HT-29 (cell line): ENCODE measurements at places on chromosomes 5 and 9.
A peak's percentile ranks its signal among the peaks of the same experiment; 100 is the strongest.

DNA sequence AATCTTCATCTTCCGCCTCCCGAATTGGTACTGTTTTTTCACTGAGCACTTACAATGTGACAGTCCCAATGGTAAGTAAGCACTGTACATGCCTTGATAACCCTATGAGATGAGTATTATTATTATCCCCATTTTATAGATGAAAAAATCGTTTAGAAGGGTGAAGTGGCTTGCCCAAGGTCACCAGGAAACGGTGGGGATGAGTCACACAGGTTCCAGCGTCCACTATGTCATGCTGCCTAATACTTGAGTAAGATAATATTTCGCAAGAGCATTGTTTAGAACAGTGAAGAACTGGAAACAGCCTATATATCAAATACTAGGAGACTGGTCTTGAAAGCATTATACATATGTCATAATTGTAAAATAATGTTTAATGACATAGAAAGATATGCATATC lies 12.9 kb downstream of the HAND1 start:
- DNase-seq: peak; percentile 9

- DNase-seq: no peak
Observed at GRCh38 chr9:125990793-125991220, 243.6 kb downstream of the PBX3 start.

GRCh38 chr5:94544031-94544650 lies 74.3 kb downstream of the KIAA0825 start:
- DNase-seq: no peak

DNA sequence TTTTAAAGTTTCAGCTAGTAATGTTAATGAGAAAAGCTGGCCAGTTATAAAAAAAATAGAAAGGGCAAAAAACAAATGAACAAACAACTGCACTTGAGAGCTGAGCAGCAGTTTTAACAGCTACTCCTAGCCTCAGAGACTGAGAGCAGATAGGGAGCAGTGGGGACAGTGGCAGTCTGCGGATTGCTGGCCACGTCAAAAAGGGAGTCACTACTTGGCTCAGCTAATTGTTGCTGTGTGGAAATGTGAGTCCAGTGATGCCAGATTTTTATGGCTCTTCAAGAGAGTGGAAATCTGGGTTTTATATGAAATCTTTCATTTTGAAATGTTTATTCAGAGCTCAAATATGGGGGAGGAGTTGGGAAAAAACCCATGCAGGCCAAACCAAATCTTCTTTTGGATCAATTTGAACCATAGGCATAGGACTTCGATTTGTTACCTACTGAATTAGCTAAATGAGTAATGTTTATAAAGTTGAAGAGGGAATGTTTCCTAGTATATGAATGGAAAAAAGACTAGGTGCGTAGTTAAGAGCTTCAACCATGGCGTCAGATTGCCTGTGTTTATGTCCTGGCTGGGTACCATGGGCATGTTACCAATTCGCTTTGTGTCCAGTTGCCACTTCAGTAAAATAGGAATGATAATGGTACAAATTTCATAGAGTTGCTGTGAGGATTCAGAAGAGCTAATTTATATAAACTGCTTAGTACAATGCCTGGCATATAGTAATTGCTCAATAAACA lies 102.1 kb downstream of the PAM start:
- no peak for DNase-seq

- DNase-seq: no peak
Observed at GRCh38 chr5:172453206-172453985, 929 bp downstream of the SH3PXD2B start.

GRCh38 chr5:40828690-40829661 lies 6.0 kb downstream of the RPL37 start:
- peak; percentile 23 for DNase-seq

DNA sequence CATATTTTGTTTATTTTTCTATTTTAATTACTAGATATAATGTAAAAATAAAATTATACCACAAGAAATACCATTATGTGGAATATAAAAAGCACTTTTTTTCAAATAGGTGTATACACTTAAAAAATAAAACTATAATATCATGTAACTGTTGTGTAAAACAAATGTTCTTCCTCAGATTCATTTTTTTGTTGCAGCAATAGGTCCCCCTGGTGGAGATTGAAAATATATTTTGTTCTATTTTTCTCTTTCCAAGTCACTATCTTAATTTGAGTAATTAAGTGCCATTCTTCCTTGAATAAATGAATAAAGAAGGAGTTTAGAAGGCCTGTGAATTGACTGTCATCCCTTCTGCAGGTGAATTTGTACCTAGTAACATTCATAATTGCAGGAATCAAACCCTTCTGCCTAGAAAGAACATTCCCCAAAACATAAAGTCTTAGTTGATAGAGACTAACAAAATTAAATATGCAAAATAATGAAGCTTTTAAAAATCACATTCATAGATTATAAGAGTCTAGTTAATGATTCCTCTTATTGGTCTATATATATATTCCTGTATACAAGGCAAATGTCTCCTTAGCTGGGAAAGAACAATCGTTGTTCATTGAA lies 23.4 kb downstream of the CETN3 start:
- DNase-seq: peak; percentile 37

DNA sequence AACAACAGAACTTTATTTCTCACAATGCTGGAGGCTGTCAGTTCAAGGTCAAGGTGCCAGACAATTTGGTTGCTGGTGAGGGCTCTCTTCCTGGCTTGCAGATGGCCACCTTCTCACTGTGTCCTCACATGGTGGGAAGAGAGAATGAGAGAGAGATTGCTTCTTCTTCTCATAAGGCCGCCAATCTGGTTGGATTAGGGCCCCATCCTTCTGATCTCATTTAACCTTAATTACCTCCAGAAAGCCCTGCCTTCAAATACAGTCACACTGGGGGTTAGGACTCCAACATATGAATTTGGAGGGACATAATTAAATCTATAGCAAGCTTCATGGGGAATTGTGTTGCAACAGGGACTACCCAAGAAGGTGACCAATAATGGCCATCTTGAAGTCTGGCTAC lies 110.2 kb downstream of the LHX2 start:
- DNase-seq: no peak

GRCh38 chr5:103021314-103021713 lies 98.6 kb downstream of the GIN1 start:
- no peak for DNase-seq

DNA sequence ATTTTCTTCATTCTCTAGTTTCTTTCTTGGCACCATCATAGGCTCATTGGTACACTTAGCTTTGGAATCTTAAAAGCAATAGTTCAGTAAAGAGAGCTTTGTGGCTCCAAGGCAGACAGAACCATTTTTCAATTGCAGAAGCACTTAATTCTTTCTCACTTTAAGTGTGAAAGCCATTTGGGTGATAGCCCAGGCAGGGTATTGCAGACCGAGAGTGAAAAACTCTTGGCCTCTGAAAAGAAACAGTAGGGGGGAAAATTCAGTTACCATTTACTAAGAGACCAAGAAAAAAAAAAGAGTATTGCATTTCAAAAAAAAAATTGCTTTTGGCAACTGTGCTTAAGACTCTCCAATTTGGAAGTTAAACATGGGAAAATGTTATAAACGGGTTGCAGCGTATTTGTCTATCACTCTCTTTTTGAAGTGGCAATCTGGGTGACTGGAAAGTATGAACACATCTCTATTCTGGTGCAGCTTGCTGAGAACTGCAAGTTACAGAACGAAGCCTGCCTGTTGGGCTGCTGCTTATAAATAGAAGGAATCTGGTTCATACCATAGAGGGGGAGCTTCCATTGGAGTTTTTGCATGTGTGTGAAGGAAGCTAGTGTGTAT lies 170.5 kb downstream of the TLE4 start:
- DNase-seq: no peak

DNA sequence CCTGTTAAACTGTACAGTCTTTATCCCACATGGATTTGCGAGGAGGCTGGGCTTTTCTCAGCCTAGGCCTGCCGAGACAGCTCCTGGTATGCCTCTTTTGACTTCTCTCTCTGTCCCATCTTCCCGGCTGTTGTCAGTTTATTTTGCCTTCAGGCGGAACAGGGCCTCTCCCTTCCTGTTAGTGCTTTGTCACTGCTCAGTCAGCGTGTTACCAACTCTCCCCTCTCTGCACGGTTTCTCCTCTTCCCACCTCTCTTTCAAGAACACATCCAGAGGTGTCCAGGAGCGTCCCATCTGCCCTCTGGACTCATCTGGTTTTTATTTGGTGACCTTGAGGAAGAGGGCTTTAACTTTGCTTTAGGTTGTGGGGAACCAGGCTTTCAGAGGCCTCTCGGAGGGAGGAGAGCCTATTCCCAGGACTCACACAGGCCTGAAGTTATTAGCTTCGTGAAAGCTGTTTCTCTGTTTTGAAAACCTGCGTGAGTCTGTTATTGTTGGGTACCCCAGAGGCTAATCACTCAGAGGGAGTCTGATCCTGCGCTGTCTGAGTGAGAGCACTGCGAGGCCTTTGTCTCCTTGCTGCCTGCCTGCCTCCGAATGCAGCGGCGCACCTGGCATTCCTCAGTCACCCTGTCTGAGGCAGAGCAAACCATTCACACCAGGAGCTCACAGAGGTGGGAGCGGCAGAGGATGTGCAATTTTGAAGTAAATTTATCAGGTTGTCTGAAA lies 234.4 kb upstream of the MPDZ start:
- no peak for DNase-seq

GRCh38 chr5:34554641-34555040 lies 101.5 kb upstream of the RAI14 start:
- no peak for DNase-seq

GRCh38 chr9:129900263-129901027 lies 65.2 kb downstream of the USP20 start:
- DNase-seq: no peak

DNA sequence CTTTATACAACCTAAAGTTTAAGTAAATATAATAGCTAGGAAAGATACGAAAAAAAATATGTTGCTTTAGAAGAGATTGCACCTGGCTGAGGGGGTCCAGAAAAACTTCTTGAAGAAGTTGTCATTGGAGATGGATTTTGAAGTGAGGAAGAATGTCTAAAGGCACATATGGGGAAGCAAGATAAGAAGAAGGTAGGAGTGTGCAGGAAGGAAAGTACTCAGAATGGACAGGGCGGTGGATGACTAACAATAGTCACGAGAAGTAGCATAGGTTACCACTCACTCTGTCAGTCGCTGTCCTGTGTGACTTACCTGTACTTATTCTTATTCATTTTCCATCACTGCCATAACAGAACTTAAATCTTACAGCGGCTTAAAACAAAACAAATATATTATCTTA lies 251.6 kb downstream of the GRIA1 start:
- DNase-seq: no peak

DNA sequence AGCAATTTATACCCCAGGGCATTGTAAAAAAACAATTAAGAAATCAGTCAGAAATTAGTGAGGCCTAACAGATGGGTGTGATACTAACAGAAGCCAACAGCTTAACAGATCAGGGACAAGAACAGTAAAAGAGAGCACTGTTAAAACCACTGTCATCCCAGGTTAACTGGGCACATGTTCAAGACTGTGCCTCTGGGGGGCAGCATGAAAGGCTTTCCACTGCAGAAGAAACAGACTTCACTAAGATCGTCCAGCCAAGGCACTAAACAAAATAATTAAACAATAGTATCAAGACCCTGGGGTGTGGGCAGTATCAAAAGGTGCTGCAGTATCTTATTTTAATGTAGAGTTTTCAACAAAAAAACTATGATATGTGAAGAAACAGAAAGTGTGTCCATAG lies 43.5 kb downstream of the FBN2 start:
- DNase-seq: no peak

- no peak for DNase-seq
Observed at GRCh38 chr5:146644831-146645230, 128.8 kb upstream of the GPR151 start.

- no peak for DNase-seq
Observed at GRCh38 chr5:43037636-43038495, 2.3 kb downstream of the ANXA2R start.

GRCh38 chr5:177470759-177471536 lies 2.5 kb downstream of the DBN1 start:
- DNase-seq: no peak

- DNase-seq: no peak
Observed at GRCh38 chr5:124721229-124721735, 25.2 kb downstream of the ZNF608 start.

- DNase-seq: peak; percentile 48
Observed at GRCh38 chr5:67983251-67984110, 232.1 kb upstream of the PIK3R1 start.

- no peak for DNase-seq
Observed at GRCh38 chr9:92422611-92423338, 1.5 kb downstream of the OMD start.

DNA sequence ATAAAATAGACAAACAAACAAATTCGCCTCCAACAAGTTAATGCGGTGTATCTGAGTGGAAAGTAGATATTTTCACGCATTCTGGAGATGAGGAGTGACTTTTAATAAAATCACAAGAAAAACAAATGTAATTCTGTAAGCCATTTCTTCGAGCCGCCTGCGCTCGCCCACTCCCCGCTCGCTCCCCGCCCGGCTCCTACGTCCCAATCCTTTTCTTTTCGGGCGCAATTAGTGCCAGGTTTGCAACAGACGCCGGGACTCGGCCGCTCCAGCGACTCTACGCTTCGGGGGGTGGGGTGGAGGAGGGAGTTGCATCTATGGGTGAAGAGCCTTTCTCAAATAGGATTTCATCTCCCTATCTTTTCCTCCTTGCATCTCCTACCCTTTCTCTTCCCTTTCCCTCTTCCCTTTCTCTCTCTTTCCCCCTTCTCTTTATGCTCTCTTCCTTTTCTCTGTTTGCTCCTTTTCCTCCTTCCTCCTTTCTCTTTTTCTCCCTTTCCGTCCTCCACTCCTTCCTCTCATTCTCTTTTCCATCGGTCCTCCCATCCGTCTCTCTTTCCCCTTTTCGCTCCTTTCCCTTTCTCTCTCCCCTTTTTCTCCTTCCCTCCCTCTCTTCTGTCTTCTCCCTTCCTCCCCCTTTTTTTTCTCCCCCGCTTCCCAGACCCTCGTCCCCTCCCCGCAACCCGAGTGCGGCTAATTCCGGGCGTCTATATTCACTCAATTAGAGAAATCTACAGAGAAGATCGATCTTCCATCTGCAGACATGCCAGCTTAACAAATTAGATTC lies 6.1 kb upstream of the OTP start:
- DNase-seq: no peak

- no peak for DNase-seq
Observed at GRCh38 chr9:106035806-106036205, 341.5 kb downstream of the TMEM38B start.

- no peak for DNase-seq
Observed at GRCh38 chr5:173029499-173029921, 26.6 kb upstream of the CREBRF start.

- DNase-seq: no peak
Observed at GRCh38 chr5:128273736-128274135, 190.2 kb downstream of the SLC12A2 start.

GRCh38 chr5:132962429-132963021 lies 909 bp downstream of the AFF4 start:
- DNase-seq: peak; percentile 64

DNA sequence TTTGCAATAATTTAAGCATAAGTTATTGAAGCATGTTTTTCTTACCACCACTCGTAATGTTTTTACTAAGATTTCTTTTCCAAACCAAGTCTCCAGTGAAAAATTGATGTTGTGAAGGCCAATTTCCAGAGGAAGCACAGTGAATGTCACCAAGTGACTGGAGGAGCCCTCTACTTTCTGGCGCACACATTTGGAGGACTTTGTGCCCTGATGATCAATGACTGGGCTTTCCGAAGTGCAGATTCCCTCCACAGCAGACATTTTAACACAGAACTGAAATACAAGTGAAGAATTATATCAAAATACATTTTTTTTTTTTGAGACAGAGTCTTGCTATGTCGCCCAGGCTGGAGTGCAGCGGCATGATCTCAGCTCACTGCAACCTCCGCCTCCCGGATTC lies 52.6 kb downstream of the C5 start:
- no peak for DNase-seq
